Activated T-cell treated with anti-CD3 and anti-CD28 coated beads, Interleukin-2, amount 50 U/mL, for 1 hour (primary cell): ENCODE measurements at places on chromosomes 7 and 10.

- no peak for DNase-seq
Measured at GRCh38 chr10:94235461-94235860, 127.3 kb downstream of the NOC3L start.

DNA sequence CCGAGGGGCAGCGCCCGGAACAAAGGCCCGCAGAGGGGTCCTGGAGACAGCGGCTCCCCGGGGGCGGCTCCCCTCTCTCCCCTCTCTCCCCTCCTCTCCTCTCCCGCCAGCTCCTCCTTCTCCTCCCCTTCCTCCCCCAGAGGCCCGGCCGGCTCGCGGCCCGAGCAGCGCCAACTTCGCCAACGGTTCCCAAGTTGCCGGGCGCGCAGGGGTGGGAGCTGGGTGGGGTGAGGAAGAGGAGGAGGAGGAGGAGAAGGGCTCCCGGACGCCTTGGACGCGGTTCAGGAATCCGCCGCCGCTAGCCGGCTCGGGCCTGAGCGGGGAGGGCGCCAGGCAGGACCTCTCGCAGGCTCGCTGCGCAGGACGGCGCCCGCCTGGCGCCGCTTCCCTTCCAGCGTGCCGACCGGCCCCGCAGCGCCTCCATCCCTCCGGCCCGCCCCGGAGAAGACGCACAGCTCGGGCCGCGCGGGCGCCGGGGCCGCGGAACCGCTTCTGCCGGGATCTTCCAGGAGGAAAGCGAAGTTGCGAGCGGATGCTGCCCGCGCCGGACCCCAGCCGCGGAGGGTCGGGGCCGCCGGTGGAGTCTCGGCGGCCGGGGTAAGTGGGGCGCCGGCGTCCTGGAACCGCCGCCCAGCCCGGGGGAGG lies at the start of gene CHST3:
CHST3 (plus strand) TSS at position 298 of the 645 bp plus-strand sequence. CDS start 41,448 bp downstream, outside the sequence.
- peak; percentile 27 for DNase-seq

DNA sequence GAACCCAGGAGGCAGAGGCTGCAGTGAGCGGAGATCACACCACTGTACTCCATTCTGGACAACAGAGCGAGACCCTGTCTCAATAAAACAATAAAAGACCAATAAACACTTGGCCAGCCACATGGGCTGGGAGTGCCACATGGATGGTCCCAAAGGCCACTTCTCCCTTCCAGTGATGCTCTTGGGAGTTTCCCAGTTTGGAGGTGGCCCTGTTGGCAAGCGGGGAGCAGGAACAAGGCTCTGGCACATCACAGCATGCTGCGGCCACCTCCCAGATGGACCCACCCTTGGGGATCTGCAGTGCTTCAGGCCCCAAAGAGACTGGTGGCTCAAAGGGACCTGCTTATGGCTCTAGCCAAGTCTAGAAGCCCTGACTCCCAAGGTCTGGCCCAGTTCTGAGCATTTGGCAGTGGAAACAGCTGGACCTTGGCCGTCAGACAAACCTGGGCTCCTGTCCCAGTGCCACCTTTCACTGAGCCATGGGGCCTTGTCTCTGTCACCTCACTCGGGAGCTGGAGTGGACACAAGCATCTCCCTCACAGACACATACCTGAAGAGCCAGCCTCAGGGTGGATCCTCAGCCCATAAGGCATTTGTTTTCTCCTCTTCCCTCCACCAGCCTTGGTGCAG lies 91.7 kb downstream of the COL13A1 start:
- DNase-seq: no peak

DNA sequence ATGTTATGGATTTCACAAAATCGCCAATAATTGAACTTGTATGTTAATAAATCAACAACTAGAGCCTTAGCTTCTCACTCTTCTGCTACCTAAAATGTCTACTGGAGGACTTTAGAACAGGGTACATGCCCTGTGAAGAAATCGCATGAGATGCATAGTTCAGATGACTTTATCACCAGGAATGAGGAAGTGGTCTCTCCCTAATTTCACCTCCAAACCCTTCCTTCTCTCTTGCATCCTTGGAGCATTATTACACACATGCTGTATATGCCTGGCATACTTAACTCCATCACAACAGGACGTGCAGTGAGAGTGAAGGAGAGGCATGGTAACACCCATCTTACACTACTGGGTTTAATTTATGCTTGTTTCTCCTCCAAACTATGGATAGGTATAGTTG lies 27.8 kb downstream of the RHEB start:
- no peak for DNase-seq

DNA sequence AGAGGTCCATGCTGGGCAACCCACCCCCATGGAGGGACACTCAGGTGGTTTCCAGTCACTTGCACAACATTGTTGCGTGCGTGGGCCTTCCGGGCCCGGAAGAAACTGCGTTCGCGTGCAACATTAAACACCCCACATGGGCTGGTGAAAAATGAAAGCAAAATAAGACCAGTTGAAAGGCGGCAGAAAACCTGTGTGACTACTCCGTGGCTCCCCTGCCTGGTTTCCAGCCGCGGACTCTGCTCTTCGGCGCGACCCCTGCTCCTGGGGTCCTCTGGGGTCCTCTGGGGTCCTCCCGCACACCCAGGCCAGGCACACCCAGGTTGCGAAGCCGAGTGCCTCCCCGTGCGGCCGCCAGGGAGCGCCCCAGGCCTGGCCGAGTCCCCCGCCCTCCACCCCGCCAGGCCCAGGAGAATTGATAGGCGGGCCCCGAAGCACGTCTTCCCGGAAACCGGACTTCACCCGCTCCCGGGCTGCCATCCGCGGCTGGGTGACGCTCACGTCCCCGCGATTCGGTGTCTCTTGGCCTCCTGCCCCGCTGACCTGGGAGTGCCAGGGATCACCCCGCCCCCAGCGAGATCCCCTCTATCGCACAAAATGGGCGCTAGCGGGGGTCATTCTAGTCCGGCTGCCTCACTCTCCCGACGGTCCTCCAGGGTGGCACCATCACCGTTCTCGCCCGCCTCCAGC lies 1.9 kb upstream of the SH2D4B start:
- peak; percentile 81 for DNase-seq

GRCh38 chr7:138396251-138397070 lies 63.6 kb upstream of the TRIM24 start:
- DNase-seq: no peak

DNA sequence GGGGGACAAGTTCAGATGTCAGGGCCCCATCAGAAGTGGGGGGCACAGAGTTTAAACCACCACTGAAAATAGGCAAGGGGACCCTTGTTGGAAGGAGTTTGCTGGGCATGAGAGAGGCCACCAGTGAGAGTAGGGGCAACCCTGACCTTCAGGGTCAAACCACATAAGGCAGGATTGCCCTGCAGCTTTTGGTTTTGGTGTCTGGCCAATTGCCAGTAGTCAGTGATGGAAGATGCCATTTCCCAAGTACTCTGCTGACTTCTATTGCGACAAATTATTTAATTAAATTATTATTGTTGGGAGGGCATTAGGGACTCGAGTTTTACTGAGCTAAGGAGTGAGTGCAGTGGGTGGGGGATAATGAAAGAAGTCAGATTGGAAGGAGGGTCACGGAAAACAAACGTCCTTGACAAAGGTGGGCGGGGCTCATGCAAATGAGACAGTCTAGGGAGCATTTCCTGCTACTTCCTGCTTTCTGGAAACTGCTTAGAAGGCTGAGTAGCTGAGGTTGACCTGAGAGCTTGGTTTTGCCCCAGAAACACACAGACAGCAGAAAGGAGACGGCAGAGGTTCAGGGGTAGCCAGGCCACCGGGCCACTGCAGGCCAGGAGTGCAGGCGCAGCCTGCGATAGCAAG lies 74.2 kb upstream of the ANLN start:
- DNase-seq: no peak

GRCh38 chr7:17771901-17772408 lies 168.3 kb downstream of the SNX13 start:
- DNase-seq: no peak

- DNase-seq: no peak
Measured at GRCh38 chr10:119246862-119247549, 39.6 kb downstream of the GRK5 start.

DNA sequence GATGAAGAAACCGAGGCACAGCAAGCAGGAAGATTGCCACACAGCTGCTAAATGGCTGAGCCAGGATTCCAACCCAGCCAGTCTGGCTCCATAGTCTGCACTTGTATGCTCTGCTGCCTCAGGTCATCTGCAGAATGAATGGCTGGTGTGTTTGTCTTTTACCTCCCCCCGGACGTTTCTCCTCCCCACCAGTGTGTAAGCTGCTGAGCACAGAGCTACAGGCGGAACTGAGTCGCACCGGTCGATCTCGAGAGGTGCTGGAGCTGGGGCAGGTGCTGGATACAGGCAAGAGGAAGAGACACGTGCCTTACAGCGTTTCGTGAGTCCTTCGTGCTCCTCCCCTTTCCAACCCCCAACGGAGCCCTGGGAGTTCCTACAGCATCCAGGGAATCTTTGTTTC lies 2.6 kb downstream of the CNPY4 start:
- DNase-seq: no peak

- DNase-seq: no peak
Measured at GRCh38 chr10:78937393-78937792, 131.4 kb upstream of the ZMIZ1 start.

- DNase-seq: no peak
Measured at GRCh38 chr7:22445140-22445743, 54.7 kb downstream of the STEAP1B start.

DNA sequence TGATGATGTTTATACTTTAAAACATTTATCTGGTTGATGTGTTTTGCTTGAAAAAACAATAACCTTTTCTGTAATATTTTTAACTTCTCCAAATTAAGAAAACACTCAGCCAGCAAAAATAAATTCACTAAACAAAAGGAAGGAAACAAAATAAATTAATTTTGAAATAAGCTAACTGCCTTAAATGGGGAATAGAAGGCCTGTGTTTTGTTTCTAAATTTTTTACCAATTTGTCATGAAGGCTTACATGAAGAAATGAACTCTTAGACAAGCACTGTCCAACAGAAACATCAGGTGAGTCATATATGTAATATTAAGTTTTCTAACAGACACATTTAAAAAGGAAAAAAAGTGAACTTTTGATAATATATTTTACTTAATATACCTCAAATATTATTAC lies 68.5 kb downstream of the LRRN3 start:
- no peak for DNase-seq

GRCh38 chr10:87585565-87586514 lies 73.8 kb upstream of the PAPSS2 start:
- DNase-seq: no peak

DNA sequence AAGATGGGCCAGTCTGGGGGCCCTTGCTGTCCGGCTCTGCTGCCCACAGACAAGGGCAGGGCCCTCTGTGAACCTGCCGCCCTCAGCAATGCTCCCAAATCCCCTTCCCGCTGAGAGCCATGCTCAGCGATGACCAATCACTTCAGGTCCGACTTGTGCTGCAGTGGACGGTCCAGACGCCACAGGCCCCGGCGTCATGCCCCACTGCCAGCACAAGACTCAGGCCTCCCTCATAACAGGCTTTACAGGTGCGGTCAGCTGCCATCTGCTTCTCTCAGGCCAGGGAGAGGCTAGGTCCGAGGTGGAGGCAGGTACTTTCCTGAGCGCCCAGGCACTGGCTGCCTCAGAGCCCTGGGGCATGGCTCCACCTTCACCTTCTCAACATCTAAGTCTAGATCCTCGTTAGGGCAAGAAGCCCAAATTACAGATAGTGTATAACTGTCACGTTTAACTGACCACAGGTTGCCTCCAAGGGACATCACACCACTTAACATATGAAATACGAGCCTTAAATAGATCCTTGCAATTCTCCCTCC lies 393.2 kb downstream of the PTPRN2 start:
- no peak for DNase-seq

GRCh38 chr7:611281-611810 lies 91.7 kb upstream of the PDGFA start:
- DNase-seq: no peak

- no peak for DNase-seq
Measured at GRCh38 chr7:45017253-45017652, 17.3 kb downstream of the CCM2 start.

DNA sequence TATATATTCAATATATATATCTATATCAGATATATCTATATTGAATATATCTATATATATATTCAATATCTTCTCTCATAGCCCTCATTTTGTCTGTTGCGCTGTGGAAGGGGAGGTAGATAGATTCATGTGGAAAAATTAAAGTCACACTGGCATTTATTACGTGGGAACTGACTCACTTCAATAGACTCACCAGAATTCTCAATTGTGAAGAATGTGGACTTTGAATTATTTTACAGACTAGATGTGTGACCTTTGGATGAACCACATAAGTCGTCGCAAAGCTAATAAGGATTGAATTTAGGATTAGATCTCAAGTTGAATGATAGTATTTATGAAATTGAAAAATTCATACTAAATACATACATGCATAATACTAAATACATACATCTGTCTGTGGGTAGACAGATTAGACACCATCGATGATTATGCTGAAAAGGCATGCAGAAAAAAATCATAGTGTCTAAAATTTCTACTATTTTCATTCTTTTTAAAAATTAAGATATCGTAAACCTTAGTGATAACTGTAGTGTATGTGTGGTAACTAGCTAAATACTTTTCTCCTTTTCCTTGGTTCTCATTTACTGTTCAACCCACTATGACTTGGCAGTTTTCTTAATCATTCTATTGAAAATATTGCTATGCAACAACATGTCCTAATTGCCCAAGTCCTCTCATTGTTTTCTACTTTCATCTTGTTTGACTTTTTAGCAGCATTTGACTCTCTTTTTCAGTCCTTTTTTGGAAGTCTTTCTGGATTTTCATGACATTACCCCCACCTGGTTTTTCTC lies 61.8 kb upstream of the A1CF start:
- no peak for DNase-seq

GRCh38 chr10:112755446-112756234 lies 194.4 kb upstream of the TCF7L2 start:
- no peak for DNase-seq

DNA sequence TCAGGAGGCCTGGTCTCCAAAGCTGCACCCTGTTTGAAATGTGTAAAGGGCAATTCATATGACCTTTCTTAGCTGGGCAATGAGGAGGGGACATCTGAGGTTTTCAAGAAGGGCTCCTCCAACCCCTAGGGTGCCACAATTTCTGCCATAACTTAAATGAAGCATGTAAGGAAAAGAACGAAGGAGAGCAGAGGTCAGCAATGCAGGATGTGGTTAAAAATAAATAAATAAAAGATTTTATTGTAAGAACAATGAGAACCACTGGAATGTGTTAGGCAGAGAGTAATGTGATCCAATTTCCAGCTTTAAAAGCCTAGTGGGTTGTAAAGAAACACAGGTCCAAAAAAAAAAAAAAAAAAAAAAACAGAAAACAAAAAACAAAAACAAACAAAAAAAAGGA lies 673.1 kb downstream of the TNS3 start:
- no peak for DNase-seq

DNA sequence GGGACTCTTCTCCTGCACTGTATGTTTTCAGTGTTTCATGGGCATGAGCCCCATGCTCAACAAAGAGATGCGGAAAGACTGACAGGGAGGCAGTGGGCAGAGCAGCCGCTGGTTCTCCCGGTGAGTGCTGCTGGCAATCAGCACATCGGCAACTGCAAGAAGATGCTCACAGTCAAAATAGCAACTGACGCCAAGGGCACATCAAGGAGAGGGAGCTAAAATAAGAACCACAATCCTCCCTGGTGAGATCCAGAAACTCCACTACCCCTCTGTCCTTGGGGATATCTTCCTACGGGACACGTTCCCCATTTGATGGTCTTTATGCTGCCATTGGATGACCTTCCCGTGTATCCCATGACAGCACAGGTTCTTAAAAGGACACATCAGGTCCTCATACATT lies 28.9 kb upstream of the SVIL start:
- DNase-seq: no peak
